ENCODE measurements at places on chromosomes 12 and 14. TPM values are rescaled to one million over a fixed set of nuclear protein-coding genes. Genes with fewer than 3 reads are reported as not detected.
A peak's percentile ranks its signal among the peaks of the same experiment; 100 is the strongest.

- ATAC-seq, result no peak
These were observed 201.4 kb downstream of the KIF26A start for GRCh38 chr14:104339829-104340228.

DNA sequence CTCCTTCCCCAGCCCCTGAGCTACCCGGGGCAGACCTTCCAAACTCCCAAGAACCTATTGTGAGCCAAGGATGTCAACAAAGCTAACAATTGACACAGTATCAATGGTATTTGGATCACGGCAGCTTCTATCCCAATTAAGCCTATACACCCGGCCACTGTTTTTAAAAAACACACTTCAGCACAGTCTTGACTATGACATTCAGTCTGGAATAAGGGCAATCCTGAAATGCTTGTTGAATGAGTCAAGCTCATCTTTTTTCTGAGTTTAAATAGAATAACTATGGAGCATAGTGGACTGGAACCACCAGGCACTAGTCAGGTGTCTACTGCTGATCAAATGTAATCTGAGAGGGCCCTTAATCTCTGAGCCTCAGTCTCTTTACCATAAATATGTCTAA, 5.7 kb downstream of the DENND5B start:
- no peak for ATAC-seq

- no peak for ATAC-seq
These were observed 151.6 kb downstream of the KCNA5 start for GRCh38 chr12:5195244-5195643.

GRCh38 chr12:8466241-8466640, 10.5 kb downstream of the CLEC6A start:
- ATAC-seq, result no peak

- ATAC-seq, result no peak
These were observed 24.4 kb upstream of the HSP90B1 start for GRCh38 chr12:103905730-103906349.

SLC39A5 gene
- 1.0 TPM for total RNA-seq

GRCh38 chr14:103103461-103104388, 9.2 kb downstream of the EXOC3L4 start:
- peak; percentile 70 for ATAC-seq

- no peak for ATAC-seq
These were observed 62.5 kb downstream of the CCDC88C start for GRCh38 chr14:91354979-91355685.

RNU4-1 gene
- 14,446 TPM for total RNA-seq

DNA sequence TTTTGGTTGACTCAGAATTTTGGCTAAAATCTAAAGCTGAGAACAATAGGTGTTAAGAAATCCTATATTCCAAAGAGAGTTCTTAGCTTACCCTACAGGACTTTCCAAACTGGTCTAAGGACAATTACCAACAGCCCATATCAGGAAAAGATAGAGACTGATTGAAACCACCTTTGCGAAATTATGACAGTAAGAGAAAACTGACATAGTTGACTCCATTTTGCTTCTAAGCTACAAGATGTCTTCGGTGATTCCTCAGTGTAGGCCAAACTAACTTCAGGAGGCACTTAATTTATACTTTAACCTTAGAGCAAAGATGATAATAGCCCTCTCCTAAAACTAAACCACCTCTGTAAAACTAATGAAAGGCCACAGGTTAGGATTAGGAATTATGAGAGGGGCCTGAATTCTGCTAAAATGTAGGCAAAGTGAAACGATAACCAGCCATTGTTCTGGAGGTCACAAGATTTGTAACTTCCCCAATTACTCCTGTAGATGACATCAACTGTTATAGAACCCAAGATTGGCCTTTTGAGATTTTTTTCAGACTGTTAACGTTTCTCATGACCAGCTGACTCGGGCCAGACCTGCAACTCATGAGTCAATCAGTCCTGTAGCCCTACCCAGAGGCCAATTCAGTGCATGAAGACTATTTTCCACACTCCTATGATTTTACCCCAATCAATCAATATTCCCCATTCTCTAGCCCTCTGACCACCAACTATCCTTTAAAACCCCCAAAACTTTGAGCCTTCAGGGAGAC, 43.0 kb downstream of the KLRG1 start:
- ATAC-seq, result peak; percentile 23

TAS2R8 gene
- 0.38 TPM for total RNA-seq

DNA sequence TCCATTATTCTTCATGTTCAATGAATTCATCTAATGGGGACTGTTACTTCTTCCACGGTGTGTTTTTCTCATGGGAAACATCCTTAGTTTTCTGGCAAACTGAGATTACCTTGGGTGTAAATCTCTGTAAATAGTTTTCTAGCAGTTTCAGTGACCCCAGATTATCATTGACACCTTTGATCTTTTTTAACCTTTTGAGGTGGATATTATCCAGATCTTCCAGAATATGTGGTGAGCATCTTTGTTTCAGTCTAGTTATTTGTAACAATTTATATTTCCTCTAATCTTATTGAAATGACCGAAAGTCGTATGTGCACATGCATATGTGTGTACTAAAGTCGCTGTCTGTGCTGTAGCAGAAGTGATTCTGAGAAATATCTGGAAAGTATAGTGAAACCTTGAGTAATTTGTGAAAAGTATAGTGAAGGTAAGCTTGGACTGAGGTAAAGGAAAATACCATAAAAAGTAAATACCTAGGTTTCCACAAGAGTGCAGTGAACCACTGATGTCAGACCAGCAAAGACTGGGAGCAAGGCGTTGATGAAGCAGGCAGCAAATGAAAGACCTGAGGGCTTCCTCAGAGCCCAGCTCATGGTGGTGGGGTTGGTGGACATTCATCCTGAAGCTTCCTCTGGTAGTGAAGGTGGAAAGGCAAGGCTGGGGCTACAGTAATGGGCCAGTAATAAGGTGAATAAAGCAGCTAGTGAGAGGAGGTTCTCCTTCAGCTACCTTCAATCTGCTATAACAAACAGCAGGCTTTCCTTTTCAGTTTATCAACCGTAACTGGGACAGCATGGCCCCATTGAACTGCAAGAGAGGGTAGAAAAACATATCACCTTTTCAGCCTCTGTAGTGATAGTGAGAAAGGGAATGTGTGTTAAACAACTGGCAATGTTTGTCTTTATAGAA, 480.2 kb upstream of the FBXO33 start:
- no peak for ATAC-seq

P3H3 gene
- total RNA-seq, result 18.4 TPM

DNA sequence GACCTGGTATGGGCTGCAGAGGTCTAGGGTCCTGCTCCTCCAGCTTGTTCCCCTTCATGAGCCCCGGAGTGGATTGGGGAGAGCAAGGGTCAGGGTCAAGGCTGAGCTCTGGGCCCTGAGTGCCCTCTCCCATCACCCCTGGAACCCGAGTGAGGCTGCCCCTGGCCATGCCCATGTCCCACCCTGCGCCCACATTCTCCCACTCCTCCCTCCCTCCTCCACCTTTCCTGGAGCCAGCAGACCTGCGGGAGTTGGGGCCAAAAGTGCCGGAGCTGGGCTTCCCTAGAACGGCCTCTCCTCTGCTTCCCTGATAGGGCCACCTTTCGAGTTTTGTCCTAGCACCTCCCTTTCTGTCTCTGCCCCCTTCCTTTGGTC, 590 bp downstream of the SCNN1A start:
- ATAC-seq, result no peak

FAM186B gene
- total RNA-seq, result 5.9 TPM

DNA sequence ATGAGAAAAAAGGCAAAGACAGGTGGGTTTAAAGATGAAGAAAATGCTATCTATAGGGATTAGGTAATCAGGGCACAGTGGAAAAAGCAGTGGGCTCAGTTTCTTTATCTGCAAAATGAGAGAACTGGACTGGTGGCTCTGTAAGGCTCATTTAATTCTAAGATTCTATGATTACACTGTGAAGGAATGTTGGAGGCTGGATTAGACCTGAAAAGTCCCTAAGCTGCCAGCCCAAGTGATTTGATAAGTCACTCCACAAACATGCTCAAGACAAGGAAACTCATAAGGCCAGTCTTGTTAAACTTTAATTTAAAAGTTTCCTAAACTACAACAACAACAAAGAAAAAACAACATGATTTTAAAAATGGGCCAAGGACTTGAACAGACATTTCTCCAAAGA, 75.1 kb downstream of the DCAF5 start:
- ATAC-seq, result no peak

DNA sequence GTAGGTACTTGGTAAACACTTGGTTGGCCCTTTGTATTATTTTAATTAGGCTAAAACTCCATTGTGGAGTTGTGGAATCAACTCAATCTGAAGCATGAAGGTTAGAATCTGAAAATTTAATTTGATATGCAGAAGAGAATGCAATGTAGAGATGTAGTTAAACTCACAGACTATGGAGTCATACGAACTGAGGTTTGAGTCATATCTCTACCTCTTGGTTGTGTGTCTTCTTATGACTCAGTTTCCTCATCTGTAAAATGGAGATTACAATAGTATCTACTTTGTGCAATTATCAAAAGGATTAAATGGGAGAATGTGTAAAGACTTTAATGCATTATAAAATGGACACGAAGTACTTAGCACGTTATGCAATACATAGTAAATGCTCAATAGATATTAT, 146.0 kb upstream of the IFNG-AS1 start:
- ATAC-seq, result no peak

- peak; percentile 83 for ATAC-seq
These were observed 28.5 kb downstream of the LGMN start for GRCh38 chr14:92719890-92720323.

DNA sequence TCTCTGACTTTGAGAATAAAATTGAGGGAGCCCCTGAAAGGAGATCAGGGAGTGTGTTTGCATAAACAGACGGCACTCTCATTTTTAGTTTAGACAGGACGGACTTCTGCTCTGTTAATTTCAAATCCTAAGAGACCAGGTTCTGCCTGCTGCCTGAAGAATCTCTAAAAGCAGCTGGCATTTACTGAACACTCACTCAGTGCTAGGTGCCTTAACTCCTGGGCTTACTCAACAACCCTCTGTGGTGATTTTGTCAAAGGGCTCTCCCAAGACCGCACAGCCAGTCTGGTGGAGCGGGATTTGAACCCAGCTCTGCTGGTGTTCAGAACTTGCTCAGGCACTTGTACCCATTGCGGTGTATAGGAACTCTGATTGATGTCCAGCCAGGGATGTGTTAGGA, 2.2 kb downstream of the ORAI1 start:
- ATAC-seq, result no peak

DNA sequence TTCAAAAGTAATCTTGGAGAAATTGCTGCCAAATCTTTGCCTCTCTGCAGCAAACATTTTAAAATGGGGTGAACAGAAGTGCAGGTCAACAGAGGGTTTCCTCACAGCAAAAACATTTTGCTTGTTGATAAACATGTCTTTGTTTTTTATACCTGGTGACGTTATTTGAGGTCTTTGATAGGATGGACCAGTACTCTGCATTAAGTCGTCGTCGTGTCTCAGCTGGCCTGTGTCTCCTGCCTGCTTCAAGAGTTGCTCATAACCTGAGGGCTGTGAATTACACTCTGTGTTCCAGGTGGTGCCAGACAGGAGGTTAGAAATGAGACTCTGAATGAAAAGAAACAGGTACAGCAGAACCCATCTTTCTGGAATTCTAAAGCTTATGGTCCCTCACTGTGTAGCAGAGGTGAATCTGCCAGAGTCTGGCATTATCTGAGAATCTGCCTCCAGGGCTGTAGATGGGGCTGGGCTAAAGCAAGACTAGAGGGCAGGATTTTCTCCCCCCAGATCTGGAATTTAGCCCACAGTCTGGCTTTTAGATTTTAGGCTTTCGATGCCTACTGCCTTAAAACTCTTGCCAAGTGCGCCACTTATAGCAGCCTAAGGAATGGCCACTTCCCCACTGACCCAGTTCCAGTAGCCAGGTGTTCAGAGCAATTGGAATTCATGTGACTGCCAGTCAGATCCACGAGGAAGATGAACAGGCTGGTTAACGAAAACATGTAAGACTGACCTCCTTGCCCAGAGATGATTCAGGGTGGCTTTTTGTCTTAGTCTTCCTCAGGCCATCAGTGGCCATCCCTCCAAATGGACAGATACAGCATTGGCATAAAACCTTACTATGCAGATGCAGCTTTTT, 161.2 kb downstream of the PRKCH start:
- ATAC-seq, result no peak

SFSWAP gene
- total RNA-seq, result 25.1 TPM

DNA sequence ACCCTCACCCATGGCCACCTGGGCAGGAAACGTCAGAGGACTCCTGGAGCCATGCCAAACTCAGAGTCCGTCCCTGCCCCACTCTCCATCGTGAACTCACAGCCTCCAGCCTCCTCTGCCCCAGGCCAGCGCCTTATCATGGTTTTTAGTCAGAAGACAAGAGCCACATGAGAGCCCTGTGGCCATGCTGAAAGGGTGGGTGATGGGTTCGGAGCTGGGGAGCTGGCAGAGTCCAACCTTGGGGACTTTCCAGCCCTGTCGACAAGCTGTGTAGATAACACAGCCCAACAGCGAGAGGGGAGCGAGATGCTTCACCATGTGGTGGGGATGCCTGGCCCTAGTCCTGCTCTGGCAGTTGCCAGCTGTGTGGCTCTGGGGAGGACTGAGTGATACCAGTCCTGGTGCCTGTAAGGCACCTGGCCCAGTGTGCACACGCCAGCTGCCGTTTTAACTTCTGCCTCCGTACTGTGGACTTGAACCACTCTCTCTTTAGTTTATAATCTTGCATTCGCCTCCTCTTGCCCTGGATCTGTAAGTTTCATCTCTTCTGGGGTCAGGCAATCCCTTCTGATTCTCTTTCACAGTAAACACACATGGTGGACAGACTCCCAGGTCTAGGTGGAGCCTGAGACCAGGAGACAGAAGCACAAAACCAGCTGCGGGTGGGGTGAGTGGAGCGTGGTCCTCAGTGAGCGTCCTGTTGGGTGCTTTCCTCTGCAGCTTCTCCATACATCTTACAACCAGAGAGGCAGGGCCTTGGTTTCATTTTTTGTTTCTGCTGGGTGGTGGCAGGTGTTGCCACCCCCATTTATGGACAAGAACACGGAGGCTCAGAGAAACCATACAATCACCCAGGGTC, 55.3 kb downstream of the RIN3 start:
- ATAC-seq, result no peak

DNA sequence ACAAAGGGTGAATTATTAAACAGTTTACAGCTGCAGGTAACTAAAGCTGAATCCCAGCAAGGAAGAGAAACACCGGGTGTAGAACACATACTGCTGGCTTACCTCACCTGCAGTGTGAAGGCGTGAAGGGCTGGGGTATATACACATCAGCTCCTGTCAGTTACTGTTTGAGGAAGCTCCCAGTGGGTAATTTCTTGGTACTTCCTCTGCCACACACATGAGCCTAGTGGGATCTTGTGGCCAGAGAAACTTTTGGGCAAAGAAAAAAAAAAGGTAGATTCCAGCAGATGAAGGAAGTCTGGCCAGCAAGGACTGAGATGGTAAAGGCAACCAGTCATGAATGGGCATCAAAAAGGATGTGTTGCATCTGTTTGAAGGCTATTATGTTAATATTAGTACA, 14.0 kb upstream of the GPR33 start:
- no peak for ATAC-seq

LIN7A gene
- total RNA-seq, result 39.6 TPM

FAM181A gene
- 7.1 TPM for total RNA-seq

LHX5 gene
- not detected for total RNA-seq

- ATAC-seq, result peak; percentile 98
These were observed at the start of gene ACRBP for GRCh38 chr12:6647083-6647604. TSS of gene ACRBP (minus strand) at chr12:6647432. CDS start at chr12:6647366, 66 bp downstream.

DNA sequence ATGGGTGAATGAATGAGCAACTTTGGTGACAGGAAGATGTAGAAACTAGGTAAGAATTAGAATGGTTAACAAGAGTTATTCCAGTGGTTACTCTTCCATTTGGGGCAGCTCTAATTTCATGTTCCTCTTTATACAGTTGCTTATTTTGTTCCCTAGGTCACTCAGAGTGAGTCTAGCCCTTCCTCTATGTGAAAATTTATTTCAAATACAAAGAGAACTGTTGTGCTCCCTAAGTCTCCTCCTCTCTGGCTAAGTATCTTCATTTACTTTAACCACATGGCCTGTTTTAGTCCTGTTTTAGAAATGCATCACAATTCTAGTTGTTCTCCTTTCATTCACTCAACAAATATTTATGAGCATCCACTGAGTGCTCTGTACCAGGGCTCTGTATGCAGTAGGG, 51.1 kb upstream of the HIF1A start:
- no peak for ATAC-seq
